Activated T-helper 2 cell treated with anti-CD3 and anti-CD28 coated beads, Interferon-gamma antibody, Interleukin-2, Interleukin-4, amounts not matched to agents 10 μg/mL and 5 μg/mL and 100 μg/mL, durations not matched to agents 14 hours and 24 hours and 36 hours (primary cell): ENCODE measurements at places on chromosomes 6 and 20.

DNA sequence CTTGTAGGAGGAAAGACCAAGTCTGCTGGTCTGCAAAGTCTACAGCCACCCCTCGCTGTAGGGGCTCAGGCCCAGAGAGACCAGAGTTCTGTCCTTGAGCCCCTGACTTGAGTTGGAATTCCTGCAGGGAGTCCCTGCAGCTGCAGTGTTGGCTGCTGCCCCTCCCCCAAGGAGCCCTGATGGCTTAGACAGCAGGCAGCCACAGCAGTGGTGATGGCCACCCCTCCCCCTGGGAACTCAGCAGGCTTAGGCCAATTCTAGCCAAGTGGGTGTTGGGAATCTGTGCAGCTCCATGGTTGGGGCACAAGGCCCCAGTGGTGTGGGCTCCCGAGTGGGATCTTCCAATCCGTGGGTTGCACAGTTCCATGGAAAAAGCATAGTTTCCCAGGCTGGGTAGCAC is 345.4 kb downstream of the CD109 start:
- H3K4me3 ChIP-seq = no peak overlapping the region
- no peaks in the 10 kb centered on the region for H3K4me1 ChIP-seq
- H3K27me3 ChIP-seq = no peaks in the 10 kb centered on the region
- DNase-seq = no peak

DNA sequence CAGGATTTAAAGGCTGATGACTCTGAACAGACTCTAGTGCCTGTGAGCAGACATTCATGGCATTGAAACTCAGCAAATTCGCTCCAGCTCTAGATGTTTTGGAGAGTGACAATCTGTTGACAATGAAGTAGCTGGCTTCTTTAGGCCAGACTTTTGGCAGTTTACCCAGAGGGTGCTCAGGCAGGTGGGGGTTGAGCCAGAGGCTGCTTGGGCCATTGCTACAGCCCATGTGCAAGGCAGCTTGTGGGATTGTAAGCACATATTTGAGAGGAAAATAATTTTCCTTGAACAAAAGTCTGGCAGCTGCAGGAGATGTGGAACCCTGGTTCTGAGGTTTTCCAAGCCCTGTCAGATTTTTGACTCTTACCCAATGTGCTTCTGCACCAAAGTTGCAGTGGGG is 311.6 kb downstream of the CDC5L start:
- peaks cover 18% of the 10 kb centered on the region for H3K4me1 ChIP-seq
- H3K27me3 ChIP-seq = no peaks in the 10 kb centered on the region
- no peaks in the 10 kb centered on the region for H3K36me3 ChIP-seq
- no peak overlapping the region for H3K27ac ChIP-seq

DNA sequence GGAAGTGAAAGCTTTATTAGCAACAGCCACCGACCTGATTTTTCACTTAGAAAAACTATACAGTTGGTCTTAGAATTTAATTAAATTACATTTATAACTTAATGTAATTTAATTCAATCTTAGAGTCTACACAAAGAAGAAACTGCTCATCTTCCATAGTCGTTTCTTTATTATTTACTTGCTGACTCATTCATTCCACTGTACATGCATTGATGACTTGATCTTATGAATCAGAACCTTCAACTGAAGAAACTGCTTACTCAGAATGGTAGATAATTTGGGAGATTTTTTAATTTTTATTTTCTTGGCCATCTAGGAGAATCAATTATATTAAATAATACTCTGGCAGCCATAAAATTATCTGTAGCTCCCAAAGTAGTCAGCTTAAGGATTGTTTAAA is 1021.6 kb upstream of the FLRT3 start:
- no peak for DNase-seq
- no peaks in the 10 kb centered on the region for H3K27me3 ChIP-seq
- no peak overlapping the region for H3K27ac ChIP-seq

DNA sequence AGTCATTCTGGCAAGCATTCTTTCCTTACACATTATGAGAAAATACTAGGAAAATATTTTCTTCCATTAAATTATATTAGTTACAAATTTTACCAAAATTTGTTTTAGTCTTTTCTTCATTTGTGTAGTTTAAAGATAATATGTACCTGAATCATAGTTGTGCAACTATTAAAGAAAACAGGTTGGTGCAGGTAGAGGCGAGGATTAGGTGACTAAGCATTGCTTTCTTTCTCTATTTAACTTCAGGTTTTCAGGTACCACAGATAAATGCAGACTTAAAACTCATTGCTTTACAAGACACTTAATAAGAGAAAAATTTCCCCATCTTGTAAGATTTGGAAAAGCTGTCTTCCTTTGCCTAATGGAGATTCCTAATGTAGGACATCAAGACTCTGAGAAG is 1175.5 kb upstream of the ADGRB3 start:
- no peak for DNase-seq
- no peaks in the 10 kb centered on the region for H3K36me3 ChIP-seq
- no peak overlapping the region for H3K27ac ChIP-seq
- no peaks in the 10 kb centered on the region for H3K27me3 ChIP-seq
- H3K4me1 ChIP-seq = no peaks in the 10 kb centered on the region
- H3K4me3 ChIP-seq = no peak overlapping the region

- H3K4me3 ChIP-seq = no peak overlapping the region
- peaks cover 30% of the 10 kb centered on the region for H3K4me1 ChIP-seq
- no peak overlapping the region for H3K27ac ChIP-seq
- DNase-seq = peak; percentile 32
- H3K36me3 ChIP-seq = no peaks in the 10 kb centered on the region
Observed at GRCh38 chr6:150072201-150072600, 3.3 kb upstream of the ULBP3 start.

DNA sequence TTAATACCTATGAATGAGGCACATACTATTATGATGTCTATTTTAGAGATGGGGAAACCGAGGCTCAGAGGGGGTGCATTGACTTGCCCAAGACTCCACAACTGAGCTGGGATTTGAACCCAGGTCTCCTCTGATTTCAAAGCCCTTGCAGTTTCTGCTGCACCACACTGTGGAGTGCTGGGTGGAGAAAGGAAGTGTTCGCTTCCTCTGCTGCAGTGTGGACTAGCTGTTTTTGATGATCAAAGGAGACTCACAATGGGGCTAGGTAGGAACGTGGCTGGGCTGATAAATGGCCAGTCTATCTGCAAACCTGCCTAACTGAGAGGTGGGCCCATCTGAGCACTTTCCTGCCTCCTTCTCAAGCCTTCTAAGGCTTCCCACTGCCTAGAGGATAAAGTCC is 87.2 kb downstream of the CD40 start:
- peaks cover 12% of the 10 kb centered on the region for H3K4me1 ChIP-seq
- no peak for DNase-seq
- no peak overlapping the region for H3K27ac ChIP-seq
- H3K27me3 ChIP-seq = peaks cover 31% of the 10 kb centered on the region
